NCI-H526 (cell line): ENCODE measurements at places on chromosomes 12 and 14.
A peak's percentile ranks its signal among the peaks of the same experiment; 100 is the strongest.

GRCh38 chr12:109968032-109968420 lies 28.1 kb downstream of the GIT2 start:
- DNase-seq = no peak

DNA sequence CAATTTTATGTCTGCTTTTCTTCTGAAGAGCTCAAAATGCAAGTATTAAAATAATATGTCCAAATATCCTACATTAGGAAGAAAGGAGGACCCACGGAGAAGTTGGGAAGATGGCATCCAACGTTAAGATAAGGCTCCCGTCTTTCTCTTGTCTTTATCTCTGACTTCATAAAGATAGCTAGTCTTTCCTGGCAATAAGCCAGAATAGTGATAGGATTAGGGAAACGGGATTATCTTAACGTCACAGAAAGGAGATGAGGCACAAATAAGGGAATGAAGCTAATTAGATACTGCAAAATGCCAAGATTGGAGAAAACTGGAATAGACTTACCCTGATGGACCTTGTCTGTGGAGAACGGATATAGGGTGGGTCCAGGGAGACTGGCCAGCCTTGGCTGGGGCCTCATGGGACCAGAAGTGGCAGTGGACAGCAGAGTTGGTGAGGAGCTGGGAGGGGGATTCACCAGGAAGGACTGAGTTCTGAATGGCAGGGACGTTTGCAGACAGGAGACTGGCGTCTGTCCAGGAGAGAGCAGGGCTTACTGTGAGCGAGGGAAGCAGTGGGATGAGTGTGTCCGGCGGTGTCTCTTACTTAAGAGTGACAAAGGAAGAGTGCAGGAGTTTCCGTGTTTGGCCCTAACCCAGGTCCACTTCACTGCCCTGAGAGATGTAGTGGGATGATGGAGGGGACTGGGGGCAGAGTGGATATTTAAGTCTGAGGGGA lies 119.9 kb downstream of the CACNA1C start:
- DNase-seq = no peak

GRCh38 chr12:42737398-42737797 lies 147.9 kb upstream of the PRICKLE1 start:
- DNase-seq = no peak

GRCh38 chr14:106792543-106792942 lies 1266.2 kb downstream of the TMEM121 start:
- no peak for DNase-seq

DNA sequence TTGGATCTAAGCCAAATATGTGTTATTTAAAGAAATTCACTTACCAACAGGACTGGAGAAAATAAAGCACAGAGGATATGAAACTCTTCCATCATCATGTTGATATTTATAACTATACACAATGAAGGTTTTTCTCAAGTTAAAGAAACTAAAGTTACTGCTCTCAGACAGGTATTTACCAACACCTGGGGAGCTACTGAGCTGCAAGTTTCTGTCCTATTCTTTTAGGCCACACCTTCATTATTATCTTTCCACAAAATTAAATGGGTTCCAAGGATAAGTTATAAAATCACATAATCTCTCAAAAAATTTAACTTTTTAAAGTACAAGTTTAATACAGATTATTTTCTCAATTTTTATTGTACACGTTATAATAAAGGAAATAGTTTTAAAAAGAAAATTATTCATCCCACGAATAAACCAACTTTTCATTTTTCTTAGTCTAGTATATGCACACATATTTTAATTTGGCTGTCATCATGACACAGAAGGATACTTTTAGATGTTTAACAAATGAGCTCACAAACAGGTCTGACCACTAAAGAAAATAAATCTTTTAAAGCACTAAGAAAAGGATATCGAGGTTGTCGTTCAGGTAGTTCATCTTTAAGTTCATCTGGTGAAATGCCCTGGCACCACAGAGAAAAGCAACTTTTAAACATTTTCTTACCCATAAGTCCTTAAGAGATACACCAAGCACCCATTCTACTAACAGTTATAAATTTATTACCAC lies 7.8 kb downstream of the GMFB start:
- no peak for DNase-seq

DNA sequence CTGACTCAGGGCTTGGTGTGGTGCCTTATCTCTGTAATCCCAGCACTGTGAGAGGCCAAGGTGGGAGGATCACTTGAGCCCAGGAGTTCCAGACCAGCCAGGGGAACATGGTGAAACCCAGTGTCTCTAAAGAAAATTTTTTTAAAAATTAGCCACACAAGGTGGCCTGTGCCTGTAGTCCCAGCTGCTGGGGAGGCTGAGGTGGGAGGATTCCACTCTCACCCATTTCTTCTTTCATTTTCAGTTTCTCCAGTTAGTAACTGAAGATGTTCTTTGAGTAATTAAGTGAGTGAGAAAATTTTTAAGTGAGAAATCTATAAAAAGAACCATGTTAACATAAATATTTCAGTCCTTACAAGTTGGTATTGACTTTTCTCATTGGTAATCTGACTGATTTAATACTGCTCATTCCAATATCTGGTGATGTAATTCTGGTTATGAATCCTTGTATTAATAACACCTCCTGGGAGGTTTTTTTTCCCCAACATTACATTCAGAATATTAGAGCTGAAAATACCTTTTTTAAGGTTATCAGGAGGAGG lies 6.1 kb downstream of the METTL3 start:
- no peak for DNase-seq

DNA sequence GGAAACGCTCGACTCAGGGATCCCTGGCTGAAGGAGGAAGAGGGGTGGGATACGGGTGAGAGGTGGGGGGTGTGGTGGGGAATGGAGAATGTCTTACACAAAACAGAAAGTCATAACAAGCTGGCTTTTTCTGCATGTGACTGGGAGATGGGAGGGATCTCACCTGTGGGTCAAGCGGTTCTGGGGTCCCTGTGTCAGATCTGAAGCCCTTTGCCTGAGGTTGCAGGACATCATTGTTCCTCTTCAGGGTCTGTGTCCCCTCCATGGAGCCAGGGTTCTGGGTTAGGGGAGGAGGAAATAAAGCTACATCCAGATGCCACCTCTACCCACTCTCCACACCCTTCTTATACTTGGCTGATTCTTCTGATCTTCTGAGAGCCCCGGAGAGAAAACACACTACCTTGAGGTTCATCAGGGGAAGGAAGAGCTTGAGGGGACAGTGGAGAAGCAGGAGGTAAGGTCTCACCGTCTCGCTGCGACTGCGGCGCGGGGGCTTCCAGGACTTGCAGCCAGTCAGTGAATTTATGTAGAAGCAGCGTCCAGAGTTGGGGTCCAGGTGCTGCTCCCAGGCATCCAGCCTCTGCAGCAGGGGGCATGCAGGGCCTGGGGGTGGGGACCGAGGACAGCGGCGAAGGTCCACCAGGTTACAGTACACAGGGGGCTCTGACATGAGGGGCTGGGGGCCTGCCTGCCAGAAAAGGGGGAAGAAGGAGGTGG lies 2.5 kb downstream of the ARHGAP9 start:
- no peak for DNase-seq

DNA sequence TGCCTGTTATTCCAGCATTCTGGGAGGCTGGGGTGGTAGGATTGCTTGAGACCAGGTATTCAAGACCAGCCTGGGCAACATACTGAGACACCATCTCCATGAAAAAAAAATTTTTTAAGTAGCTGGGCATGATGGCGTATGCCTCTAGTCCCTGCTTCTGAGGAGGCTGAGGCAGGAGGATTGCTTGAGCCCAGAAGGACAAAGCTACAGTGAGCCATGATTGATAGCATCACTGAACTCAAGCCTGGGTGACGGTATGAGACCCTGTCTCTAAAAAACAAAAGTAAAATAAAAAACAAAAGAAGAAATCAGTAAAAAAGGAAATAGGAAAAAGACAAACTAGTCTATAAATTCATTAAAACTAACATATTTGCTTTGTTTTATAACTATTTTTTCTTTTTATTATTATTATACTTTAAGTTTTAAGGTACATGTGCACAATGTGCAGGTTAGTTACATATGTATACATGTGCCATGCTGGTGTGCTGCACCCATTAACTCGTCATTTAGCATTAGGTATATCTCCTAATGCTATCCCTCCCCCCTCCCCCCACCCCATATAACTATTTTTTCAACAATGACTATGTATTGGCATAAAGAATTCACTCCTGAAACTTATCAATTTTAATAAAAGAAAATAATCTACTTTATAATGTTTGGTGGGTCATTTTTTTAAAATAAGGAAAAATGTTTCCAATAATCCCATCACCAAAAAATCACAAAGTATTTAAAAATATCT lies 15.4 kb upstream of the AP4S1 start:
- DNase-seq = no peak

- DNase-seq = no peak
Observed at GRCh38 chr14:91754185-91754584, 22.3 kb upstream of the CATSPERB start.

DNA sequence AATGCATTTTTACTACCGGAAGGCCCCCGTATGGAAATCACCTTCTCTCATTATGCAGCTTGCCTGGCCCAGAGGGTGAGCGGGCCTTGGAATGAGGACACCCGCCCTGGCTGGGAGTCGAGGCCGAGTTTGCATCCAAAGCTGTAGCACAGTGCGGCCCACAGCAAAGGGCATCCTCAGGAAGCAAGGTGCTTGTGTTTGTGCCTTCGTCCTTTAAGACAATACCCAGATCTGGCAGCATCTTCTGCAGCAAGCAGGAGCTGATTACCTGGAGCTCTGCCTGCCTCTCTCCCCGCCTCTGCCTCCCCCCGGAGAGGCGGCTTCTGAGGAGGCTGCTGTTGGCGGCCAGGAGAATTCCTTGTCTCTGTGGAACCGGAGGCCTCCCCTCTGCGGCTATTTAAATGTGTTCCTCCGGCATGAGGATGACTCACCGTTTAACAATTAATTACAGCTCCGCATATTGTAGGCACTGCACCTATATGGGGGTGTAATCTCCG lies 145.3 kb downstream of the CACNA1C start:
- peak; percentile 95 for DNase-seq
